ENCODE measurements at places on chromosomes 3 and 15. TPM values are rescaled to one million over a fixed set of nuclear protein-coding genes. Genes with fewer than 3 reads are reported as not detected.

The GNB4 gene
- 83.7 TPM for total RNA-seq

The ASB14 gene
- not detected for total RNA-seq

DNA sequence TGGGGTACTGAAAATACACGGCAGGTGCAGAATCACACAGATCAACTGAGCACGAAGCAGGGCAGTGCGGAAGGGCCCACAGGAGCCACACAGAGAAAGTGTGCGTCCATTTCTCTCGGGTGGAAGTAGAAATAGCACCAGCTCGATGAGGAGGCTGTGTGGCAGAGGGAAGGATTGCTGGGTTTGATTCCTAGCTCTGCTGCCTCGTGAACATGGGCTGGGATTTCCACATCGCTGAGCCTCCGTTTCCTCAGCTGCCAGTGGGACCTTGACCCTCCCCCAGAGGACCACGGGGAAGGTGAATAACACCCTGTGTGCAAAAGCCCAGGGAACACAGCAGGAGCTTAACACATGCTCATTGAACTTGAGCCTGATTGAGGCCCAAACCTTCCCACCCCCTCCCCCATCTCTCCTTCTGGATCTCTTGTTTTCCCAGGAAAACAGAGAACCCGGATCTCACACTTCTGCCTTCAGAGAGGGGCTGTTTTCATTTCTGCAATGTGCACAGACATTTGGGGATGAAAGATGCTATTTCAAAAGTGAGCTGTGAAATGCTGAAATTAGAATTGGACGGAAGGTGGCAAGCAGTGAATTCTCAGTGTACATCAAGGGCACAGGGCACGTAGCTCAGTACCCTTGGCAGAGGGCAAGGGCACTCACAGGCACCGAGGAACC lies 38.4 kb downstream of the ABTB1 start:
- H3K36me3 ChIP-seq = no peaks in the 10 kb centered on the region
- no peaks in the 10 kb centered on the region for H3K27me3 ChIP-seq
- no peak overlapping the region for H3K27ac ChIP-seq

DNA sequence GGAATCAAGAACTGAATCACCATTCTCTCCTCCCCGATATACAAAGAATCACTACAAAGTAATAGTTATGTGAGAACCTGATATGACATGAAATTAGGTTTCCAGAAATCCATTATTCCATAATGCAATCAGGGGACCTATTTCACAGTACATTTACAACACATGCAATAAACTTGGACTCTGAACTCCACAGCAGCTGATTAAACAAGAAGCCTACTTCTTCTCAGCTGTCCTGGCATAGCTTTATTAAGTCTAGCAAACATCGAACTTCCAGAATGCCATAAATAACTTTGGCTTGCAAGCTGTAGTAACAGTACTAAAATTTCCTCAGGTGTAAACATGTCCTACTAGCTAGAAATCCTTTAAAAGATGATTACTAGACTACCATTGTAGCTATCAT lies 17.8 kb downstream of the PDCD10 start:
- no peaks in the 10 kb centered on the region for H3K4me1 ChIP-seq
- no peak overlapping the region for H3K27ac ChIP-seq
- H3K4me3 ChIP-seq = no peak overlapping the region
- H3K36me3 ChIP-seq = peaks cover 12% of the 10 kb centered on the region

All from astrocyte (in vitro differentiated cells and primary cell).